Omental fat pad (tissue), 4 donors: ENCODE measurements at places on chromosomes 5 and 9. TPM values are rescaled to one million over a fixed set of nuclear protein-coding genes. Genes with fewer than 3 reads are reported as not detected.

LHX3 gene
- total RNA-seq = not detected

- no peak for DNase-seq
These were observed 138.4 kb downstream of the EFNA5 start for GRCh38 chr5:107532169-107532878.

DNM1 gene
- 25.8 TPM for total RNA-seq

GRCh38 chr5:71788794-71789193, 69.7 kb downstream of the CARTPT start:
- DNase-seq = no peak

PKD2L2 gene
- total RNA-seq = not detected

- no peak for DNase-seq
These were observed 1.1 kb downstream of the GALNT10 start for GRCh38 chr5:154191467-154192261.

PCDHGB6 gene
- 7.2 TPM for total RNA-seq

- DNase-seq = no peak
These were observed 109.4 kb downstream of the TMEM174 start for GRCh38 chr5:73282383-73282782.

- no peak for DNase-seq
These were observed 125.2 kb downstream of the WDR41 start for GRCh38 chr5:77366717-77367500.

GRCh38 chr5:17305964-17306725, 88.7 kb downstream of the BASP1 start:
- DNase-seq = no peak

DNA sequence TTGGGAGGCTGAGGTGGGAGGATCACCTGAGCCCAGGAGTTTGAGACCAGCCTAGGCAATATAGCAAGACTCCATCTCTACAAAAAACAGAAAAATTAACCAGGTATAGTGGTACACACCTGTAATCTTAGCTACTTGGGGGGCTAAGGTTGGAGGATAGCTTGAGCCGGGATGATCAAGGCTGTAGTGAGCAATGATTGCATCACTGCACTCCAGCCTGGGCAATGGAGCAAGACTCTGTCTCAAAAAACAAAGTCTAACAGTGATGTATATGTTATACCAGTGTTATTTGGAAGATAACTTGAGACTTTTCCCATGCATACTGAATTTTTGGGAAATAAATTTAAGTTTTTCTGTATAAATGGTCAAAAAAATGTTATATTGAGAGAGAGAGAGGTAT, 146.3 kb downstream of the ZCCHC7 start:
- no peak for DNase-seq

GRCh38 chr9:120982836-120983235, 56.2 kb upstream of the TRAF1 start:
- no peak for DNase-seq
